ENCODE measurements at places on chromosomes 12 and 14.

DNA sequence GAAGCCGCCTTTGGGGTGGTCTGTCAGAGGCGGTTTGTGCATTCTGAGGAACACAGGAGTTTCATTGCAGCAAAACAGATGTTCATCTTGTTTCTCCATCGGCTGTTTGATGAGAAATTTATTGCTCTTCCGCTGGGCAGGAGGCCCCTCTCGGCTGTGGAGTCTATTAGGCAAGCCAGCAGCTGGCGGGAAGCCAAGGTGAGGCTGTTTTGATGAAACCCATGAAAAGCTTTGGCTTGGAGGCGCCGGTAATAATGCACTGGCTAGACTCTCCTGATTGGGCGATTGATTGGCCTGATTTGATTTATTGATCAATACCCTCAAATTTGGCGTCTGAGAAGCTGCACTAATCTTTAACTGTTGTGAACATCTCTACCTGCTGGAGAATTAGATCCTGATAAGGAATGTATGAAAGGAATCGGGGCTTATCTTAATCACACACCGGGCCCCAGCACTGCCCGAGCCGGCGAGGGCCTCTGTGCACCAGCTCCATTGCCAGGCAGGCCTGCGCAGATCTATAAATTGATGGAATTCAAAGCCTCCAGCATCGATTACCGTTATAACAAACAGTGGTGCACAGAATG is 187.7 kb downstream of the PHETA1 start:
- DNase-seq = peak; percentile 70

- peak; percentile 74 for DNase-seq
Observed at GRCh38 chr12:71636704-71637115, 26.9 kb downstream of the ZFC3H1 start.

GRCh38 chr14:55702511-55702910 is 122.5 kb downstream of the KTN1 start:
- no peak for DNase-seq

DNA sequence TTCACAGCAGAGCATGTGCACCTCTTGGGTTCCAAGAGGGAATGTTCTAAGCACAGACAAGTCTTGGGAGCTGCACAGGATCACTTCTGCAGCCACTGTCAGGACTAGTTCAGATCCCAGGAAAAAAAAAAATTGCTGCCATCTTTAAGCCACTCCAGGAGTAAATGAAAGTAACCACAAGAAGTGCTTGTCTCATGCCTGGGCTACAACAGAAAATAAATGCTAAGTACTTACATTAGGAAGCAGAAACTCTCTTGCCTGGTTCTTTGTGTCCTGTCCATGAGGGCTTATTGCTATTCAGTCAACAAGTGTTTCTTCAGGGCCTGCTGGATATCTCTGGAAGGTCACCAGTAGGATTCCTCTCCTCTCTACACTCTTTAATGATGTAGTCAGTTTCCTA is 176.1 kb downstream of the KTN1 start:
- DNase-seq = no peak

DNA sequence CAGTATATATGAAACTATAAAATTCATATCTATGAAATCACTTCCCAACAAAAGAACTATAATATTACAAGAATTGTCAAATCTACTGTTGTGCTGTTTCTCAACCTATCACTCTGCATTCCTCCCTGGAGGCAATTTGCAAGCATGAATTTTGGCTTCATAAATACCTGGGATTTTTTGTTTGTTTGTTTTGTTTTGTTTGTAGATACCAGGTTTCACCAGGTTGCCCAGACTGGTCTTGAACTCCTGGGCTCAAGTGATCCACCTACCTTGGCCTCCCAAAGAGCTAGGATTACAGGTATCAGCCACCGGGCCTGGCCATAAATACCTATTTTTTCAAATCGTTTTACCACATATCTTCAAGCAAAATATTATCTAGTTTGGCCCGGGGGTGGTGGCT is 38.7 kb downstream of the SGPP1 start:
- DNase-seq = no peak

DNA sequence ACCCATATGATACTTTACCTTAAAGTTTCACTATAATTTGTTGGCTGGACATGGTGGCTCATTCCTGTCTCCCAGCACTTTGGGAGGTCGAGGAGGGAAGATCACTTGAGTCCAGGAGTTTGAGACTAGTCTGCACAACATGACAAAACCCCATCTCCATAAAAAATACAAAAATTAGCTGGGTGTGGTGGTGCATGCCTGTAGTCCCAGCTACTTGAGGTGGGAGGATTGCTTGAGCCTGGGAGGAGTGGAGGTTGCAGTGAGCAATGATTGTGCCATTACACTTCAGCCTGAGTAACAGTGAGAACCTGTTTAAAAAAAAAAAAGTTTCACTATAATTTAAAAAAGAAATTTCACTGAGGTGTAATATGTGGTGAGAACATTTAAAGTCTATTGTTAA is 21.2 kb downstream of the DERA start:
- no peak for DNase-seq

All from Ammon's horn (tissue), 1 donor.